ENCODE measurements at places on chromosomes 5 and 9.

DNA sequence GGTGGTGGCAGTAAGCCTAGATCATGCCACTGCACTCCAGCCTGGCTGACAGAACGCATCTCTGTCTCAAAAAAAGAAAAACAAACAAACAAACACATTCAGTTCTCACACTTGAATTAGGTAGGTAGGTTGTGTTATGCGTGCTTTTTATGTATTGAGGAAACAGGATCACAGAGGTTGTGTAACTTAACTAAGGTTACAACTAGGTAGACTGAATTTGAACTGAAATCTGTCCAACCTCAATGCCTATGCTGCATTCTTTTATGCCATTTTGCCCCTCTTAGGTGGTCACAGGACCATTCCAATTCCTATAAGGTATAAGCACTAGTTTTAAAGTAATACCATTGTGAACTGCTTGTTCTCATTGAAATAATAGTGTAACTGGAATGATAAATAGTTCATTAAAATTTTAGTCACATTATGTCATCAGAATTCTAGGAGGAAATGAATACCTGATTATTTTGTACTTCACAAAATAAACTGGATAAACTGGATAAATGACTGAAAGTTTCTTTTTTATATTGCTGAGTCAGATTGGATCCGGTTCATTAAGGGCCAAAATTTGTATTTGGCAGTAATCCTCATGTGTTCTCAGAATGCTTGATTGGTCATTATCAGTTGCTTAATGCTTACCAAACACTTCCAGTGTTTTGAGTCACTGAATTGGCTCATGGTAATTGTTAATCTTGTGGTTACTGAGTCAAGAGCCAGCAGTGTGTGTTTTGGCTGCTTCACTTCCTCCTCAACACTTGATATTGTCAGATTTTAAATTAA lies 7.1 kb downstream of the UBAP1 start:
- DNase-seq = peak; percentile 64

- DNase-seq = no peak
These were observed 30.2 kb downstream of the ENTREP1 start for GRCh38 chr9:69355232-69355631.

GRCh38 chr5:10466446-10467073 lies 24.9 kb downstream of the ROPN1L start:
- no peak for DNase-seq

- DNase-seq = no peak
These were observed 810.9 kb upstream of the ACO1 start for GRCh38 chr9:31573561-31573960.

DNA sequence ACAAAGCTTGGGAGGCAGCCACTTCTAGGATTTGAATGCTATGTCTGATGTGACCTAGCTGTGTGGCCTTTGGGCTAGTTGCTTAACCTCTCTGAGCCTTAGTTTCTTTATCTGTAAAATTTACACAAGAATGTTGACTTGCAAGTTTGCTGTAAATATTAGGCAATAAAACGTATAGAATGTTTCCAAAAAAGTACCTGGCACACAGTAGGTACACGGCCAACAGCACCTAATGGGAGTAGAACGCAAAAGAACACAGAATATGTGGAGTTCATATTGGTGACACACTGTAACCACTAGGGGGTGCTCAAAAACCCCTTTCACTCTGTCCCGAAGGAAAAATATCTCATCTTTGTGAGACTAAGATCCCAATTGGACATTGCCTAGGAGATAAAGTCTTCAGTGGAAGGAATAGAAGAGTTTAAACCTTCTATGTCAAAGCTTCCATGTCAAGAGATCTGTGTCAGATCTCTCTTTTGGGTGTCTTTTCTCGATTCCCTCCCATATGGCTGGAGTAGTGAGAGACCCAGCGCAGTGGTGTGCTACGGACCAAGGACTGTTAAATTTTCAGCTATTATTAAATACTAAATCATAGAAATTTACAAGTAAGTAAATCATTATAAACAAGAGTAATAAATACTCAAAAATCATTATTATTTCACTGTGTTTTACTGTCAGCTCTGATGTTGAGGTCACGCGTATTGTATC lies 145.4 kb upstream of the RAD23B start:
- DNase-seq = peak; percentile 36

GRCh38 chr5:117379521-117379920 lies 804.9 kb upstream of the SEMA6A start:
- DNase-seq = no peak

Measured in GM13977 (cell line).